Esophagus mucosa (tissue), 1 donor: ENCODE measurements at places on chromosomes 12 and 14. TPM values are rescaled to one million over a fixed set of nuclear protein-coding genes. Genes with fewer than 3 reads are reported as not detected.

The IL22 gene
- 0.44 TPM for total RNA-seq

- ATAC-seq = peak; percentile 34
Observed at GRCh38 chr14:89721956-89722355, 232.6 kb downstream of the EFCAB11 start.

DNA sequence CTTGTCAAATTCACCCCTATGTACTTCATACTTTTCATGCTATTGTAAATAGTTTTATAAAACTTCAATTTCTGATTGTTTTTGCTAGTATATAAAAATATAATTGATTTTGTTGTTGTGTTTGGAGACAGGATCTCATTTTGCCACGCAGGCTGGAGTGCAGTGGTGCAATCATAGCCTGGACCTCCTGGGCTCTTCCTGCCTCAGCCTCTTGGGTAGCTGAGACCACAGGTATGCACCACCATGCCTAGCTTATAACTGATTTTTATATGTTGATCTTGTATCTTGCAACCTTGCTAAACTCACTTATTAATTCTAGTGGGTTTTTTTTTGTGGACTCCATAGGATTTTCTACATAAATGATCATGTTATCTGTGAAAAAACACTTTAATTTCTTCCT lies 23.5 kb downstream of the ATP5MC2 start:
- ATAC-seq = no peak

- ATAC-seq = no peak
Observed at GRCh38 chr14:35532783-35533356, 1.1 kb upstream of the INSM2 start.

DNA sequence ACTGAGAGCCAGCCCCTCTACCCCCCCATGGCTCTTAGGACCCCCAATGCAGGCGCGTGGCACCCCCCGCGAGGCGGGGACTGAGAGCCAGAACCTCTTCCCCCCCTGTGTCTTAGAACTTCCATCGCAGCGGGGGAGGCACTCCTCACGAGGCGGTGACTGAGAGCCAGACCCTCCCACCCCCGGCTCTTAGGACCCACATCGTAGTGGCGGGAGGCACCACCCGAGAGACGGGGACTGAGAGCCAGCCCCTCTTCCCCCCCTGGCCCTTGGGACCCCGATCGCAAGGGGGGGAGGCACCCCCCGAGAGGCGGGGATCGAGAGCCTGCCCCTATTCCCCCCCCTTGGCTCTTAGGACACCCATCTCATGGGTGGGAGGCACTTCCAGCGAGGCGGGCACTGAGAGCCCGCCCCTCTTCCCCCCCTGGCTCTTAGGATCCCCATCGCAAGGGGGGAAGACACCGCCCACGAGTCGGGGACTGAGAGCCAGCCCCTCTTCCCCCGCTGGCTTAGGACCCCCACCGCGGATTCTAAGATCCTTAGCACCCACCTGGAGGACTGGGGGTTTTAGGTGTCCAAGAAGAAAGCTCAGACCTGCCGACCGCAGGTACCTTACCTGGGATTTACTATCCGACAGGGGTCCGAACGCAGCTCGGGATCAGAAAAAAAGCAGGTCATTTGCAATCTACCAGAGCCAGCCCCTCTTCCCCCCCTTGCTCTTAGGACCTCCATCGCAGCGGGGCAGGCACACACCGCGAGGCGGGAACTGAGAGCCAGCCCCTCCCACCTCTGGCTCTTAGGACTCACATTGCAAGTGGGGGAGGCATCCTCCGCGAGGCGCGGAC lies 44.9 kb downstream of the DDX11 start:
- ATAC-seq = peak; percentile 52

The GTF2A1 gene
- total RNA-seq = 21.7 TPM

The PPP4R4 gene
- 0.04 TPM for total RNA-seq

The GYS2 gene
- 0.68 TPM for total RNA-seq

GRCh38 chr14:103302966-103303365 lies 31.1 kb upstream of the EIF5 start:
- no peak for ATAC-seq

DNA sequence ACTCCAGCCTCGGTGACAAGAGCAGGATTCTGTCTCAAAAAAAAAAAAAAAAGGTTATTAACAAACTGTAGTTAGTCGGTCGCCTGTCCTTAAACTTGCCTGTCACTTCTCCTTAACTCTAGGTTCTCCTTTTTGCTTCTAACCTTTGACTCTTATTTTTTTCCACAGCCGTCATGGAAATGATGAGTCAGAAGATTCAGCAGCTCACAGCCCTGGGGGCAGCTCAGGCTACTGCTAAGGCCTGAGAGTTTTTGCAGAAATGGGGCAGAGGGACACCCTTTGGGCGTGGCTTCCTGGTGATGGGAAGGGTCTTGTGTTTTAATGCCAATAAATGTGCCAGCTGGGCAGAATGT lies 418 bp upstream of the MYG1 start:
- ATAC-seq = peak; percentile 35

DNA sequence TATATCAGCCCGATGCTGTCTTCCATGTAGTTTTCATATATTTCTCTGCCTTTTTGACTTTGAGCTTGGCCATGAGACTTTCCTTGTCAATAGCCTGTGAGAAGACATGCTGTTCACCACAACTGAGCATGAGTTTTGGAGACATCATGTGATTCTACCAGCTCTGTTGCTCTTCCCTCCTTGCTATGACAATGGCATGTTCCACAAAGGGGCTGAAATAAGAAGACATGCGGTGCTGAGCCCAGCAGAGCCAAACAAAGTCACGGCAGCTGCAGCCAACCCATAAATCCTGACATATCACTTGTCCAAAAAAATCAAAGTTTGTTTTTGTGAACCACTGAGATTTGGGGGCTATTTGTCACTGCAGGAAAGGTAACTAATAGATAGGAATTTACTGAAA lies 343.4 kb upstream of the KITLG start:
- no peak for ATAC-seq

- ATAC-seq = no peak
Observed at GRCh38 chr12:3885277-3886094, 12.3 kb upstream of the PARP11 start.

The DBX2 gene
- not detected for total RNA-seq

The GPX2 gene
- total RNA-seq = 68.1 TPM

The CLEC1B gene
- not detected for total RNA-seq

The TAS2R13 gene
- total RNA-seq = 0.44 TPM

The TSPAN19 gene
- total RNA-seq = not detected

- no peak for ATAC-seq
Observed at GRCh38 chr14:99509871-99510555, 28.8 kb downstream of the CCNK start.

DNA sequence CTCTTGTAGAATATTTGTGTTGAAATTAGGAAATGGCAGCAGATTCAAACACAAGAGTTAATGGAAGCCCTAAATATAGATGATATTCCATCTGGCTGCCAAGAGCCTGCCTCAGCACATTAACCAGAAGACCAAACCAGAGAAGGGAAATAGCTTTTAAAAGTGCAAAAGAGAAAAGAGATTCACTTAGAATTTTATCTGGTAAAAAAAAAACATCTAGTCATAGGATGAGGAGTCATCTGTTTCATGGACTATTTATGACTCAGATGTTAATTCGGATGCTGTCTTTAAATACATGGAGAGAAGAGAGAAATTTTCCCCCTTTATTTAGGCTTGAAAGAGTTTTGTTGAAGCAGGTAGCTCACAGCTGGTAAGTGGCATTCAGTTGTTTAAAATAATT lies 201.6 kb upstream of the NUDT4 start:
- ATAC-seq = no peak

- ATAC-seq = no peak
Observed at GRCh38 chr12:125050868-125051267, 14.4 kb upstream of the AACS start.

- no peak for ATAC-seq
Observed at GRCh38 chr14:100058777-100059437, 6.3 kb upstream of the EVL start.

DNA sequence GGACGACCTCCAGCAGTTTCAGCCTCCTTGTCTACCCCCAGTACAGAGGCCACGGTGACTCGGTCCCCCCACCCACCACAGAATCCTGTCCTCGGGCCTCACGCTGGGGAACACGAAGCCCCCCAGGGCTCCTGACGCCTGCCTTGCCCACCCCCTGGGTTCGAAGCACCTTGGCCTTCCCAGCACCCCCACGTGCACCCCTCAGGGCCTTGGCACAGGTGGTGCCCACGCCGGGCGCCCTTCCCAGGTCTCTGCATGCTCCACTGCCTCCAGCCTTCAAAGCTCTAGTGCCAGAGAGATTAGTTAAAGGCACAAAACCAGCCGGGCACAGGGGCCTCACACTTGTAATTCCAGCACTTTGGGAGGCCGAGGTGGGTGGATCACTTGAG lies 61.8 kb downstream of the NOC4L start:
- ATAC-seq = no peak

GRCh38 chr14:63276492-63277342 lies 42.0 kb downstream of the GPHB5 start:
- ATAC-seq = peak; percentile 59

The TMTC2 gene
- total RNA-seq = 17.5 TPM

The SPATA7 gene
- 3.1 TPM for total RNA-seq

DNA sequence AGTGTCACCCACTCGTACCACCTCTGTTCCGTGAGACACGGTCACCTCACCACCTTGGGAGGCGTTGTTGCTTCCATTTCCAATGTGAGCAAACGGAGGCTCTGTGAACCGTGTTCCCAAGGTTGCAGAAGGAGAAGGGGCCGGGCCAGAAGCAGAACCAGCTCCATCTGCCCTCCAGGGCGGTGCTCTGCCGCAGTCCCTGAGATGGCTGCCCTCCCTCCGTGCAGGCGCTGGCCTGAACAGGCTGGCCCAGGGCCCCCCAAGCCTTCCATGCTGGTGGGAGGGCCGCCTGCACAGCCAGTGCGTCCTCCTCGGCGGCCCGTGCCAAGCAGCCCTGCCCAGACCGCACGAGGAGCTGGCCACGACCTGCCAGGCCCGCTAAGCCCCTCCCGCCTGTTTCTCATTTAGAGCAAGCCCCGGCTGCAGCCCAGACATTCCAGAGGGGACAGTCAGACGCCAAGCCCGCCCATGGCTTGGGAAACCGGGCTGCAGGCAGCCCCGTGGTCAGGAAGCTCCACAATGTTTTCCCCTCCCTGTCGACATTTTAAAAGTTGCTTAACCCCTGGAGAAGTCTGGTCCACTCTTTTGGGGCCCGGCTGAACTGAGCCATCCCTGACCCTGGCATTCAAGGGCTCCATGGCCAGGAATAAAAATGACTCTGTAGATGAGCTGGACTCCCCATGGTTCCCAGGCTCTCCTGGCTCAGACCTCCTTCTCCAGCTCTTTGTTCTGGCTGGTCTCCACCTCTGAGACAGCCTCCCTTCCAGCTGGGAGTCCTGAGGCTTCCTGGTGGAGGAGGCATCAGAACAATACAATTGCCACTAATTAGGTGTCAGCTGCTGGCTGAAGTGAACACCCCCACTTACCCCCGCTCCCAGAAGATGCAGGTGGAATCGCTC lies 236.0 kb downstream of the BCL11B start:
- ATAC-seq = peak; percentile 88

The SLC38A4 gene
- total RNA-seq = 2.4 TPM

GRCh38 chr12:65464930-65465329 lies 186.4 kb downstream of the MSRB3 start:
- ATAC-seq = no peak

GRCh38 chr14:67523764-67524633 lies 9.1 kb upstream of the PLEKHH1 start:
- ATAC-seq = no peak

DNA sequence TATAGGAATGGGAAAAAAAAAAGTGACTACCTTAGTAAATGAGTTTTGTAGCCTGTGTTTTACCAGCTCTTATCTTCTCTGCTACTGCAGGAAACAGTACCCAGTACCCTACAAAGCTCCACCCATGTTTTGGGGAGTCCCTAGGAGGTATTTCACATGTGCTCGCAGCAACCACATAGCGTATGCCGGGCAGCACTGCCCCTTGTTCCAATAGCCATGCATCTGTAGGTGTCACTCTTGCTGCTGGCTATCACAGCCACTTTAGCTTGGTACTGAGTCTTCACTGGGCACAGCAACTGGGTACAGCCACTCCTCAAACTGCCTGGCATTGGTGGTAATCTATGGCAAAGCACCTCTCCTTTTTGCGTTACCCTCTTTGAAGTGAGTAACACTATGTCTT lies 2.0 kb upstream of the MDM1 start:
- ATAC-seq = no peak

DNA sequence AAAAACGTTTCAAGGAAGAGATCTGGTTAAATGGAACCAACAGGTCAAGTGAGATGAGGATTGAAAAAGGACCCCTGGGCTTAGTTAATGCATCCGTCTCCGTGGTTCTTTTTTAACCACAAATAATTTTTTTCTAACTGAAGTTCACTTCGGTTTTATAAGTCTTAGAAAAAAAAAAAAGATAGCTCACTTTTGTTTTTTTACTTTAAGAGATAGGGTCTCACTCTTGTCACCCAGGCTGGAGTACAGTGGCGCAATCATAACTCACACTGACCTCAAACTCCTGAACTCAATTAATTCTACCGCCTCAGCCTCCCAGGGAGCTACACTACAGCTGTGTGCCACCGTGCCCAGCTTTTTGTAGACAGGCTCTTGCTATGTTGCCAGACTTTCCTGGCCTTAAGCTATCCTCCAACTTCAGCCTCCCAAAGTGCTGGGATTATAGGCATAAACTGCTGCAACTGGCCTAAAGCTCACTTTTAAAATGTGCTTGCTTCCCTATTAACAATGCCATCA lies 11.8 kb downstream of the HNRNPC start:
- ATAC-seq = no peak

The OR6C75 gene
- not detected for total RNA-seq
